ENCODE measurements at places on chromosomes 3 and 15.

GRCh38 chr3:144273601-144274000 is 302.0 kb downstream of the DIPK2A start:
- no peak for DNase-seq

- DNase-seq: no peak
Measured at GRCh38 chr15:31223478-31224350, 102.9 kb upstream of the KLF13 start.

DNA sequence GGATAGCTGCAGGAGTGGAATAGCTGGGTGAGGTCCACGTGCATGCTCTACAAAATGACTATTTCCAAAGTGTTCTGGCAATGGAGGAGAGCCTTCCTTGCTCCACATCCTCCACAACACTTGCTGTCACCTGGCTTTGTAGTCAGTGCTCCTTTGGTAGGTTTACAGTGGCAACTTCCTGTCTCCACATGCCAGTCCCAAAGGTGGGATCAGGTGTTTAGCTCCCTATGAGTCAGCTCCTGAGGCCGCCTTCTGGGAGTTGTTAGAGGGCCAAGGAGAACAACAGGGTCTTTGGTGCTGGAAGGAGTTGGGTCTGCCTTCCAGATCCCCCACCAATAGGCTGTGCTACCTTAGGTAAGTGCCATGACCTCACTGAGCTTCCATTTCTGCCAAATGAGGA is 15.3 kb upstream of the LIMD1 start:
- no peak for DNase-seq

DNA sequence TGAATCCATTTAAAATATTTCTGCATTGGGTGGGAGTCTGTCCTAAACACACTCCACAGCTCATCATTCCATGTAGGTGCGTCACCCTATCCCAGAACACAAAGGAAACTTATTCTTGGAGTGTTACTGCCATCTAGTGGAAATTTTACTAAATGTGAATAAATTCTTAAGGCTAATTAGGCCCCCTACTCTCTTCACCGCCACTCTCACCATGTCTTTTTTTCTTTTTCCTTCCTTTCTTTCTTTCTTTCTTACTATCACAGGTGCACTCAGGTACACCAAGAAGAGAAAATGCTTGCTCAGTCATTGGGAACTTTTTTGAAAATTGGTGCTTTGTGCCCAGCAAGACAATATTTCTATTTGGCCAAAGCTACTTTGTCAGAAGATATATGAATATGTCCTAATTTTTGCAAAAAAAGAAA is 26.4 kb upstream of the ATP8B4 start:
- peak; percentile 76 for DNase-seq

DNA sequence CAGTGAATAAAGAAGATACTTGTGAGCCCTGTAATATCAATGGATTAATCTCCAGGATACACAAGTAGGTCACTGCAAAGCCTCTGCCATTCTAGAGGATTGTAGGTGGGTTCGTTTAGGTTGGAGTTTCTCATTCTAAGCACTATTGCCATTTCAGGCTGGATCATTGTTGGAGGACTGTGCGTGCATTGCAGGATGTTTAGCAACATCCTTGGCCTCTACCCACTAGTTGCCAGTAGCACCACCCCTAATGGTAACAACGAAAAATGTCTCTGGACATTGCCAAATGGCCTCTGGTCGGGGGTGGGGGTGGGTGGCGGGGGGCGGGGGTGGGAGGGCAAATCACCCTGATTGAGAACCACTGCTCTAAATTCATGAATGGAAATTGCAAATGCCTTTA is 4.9 kb upstream of the IFT57 start:
- DNase-seq: no peak

DNA sequence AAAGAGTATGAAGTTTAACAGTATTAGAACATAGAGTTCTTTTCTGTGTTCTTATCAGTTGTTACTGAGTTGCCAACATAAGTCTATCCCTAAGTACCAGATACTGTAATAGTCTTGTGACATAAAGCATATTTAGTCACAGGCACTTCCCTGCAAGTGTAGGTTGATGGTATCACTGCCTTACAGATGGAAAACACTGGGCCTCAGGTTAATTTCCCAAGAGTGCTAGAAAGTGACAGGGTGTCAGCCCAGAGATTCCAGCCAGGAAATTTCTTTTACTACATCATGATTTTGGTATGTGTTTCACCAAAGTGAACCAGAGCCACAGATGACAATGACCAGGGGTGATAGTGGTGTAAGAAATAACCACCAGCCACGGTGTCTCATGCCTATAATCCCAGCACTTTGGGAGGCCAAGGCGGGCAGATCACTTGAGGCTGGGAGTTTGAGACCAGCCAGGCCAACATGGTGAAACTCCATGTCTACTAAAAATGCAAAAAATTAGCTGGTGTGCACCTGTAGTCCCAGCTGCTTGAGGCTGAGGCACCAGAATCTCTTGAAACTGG is 3.2 kb downstream of the EIF1B start:
- no peak for DNase-seq

GRCh38 chr15:94621736-94622135 is 390.4 kb downstream of the MCTP2 start:
- DNase-seq: no peak

GRCh38 chr3:194395778-194396538 is 3.1 kb downstream of the GP5 start:
- no peak for DNase-seq

GRCh38 chr3:195054311-195054710 is 216.6 kb downstream of the XXYLT1 start:
- no peak for DNase-seq

DNA sequence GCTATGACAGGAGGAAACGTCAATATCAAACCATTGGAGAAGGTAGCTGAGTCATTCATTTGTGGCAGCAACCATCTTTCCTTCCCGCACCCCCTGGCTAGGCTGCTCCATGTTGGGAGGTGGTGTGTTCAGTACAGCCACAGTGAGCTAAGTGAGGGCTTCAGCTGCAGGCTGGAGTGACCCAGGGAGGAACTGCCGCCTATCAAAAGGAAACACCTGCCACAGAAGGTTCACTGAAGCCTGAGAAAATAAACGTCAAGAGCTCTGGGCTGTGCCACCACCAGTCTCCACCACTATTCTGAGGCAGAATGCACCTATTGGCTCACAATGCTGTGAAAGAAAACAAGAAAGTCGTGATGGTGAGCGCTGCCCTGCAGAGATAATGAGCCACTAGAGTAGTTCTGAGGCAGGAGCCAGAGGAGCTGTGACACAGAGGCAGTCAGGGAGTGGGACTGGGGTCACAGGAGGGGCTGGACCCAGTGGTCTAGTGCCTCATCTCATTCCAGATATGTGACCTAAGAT is 34.8 kb upstream of the CD47 start:
- no peak for DNase-seq

DNA sequence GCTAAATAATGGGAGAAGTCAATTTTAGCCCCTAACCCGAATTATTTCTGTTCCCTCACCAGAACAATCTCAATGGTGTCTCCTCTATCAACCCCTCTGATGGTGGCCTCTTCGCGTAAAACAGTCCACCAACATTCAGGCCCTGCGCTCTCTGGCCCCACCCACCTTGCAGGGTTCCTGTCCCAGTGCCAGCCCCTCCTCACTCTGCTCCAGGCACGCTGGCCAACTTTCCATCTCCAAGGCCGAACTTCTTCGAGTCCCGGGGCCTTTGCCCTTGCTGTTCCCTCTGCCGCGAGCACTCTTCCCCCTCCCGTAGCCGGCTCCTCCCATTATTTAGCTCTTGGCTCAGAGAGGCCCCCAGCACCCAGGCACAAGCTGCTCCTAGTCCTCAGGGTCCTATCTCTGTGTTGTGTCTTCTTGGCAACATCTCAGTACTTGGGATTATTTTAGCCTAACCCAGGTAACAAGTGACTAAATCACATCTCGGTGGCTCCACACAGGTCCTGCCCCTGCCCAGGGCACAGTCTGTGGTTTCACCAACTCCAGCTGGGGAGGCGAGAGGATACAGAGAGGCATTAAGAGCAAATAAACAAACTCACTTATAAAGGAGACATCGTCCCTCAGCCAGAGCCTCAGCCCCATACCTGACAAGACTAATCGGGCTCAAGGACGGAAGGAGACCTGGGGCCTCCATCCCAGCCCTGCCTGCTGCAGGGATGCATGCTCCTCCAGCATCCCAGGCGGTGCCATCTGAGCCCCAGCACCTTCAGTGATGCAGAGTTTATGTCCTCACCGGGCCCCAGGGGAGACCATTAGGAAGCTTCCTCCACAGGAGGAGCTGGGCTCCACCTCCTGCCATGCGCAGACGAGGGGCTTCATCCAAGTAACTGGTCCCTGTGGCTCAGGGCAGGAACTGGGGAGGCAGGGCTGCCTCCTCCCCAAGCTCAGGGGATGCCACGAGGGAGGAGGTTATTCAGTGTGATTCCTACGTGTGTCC is 19.7 kb upstream of the IQSEC1 start:
- DNase-seq: no peak

DNA sequence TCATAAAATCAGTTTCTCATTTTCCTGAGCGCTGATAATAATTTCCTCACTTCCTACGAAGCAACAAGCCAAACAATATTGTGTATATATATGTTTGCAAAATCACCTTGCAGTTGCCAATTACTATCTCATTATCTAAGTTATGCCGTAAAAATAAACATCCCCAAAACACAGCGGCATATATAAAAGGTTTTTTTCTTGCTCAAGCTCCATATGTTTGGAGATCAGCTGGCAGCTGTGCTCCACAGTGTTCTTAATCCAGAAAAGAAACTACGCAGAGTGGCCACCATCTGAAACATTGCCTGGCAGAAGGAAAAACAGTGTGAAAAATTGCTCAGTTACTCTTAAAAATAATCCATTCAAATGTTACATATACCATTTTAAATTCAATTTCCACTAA is 951.4 kb downstream of the PLOD2 start:
- no peak for DNase-seq

GRCh38 chr3:112815981-112816380 is 30.7 kb downstream of the CD200R1L start:
- DNase-seq: no peak

DNA sequence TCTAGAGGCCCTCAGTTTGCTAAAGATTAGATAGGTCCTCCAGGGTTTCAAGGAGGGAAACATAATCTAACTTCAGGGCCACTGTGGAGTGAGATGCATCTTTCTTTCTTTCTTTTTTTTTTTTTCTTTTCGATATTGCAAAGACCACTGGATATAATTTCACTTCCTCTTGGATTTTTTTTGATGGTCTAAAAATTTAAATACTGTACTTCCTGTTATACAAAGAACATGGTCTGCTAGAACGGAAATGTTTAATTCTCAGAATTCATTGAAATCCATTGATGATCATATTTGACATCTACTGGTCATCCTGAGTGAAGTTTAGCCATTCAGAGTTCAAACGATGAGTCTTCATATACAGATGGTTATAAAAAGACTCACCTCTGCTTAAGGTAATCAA is 808.8 kb upstream of the LMCD1 start:
- no peak for DNase-seq

GRCh38 chr3:75075158-75075557 is 460.7 kb upstream of the CNTN3 start:
- DNase-seq: no peak

DNA sequence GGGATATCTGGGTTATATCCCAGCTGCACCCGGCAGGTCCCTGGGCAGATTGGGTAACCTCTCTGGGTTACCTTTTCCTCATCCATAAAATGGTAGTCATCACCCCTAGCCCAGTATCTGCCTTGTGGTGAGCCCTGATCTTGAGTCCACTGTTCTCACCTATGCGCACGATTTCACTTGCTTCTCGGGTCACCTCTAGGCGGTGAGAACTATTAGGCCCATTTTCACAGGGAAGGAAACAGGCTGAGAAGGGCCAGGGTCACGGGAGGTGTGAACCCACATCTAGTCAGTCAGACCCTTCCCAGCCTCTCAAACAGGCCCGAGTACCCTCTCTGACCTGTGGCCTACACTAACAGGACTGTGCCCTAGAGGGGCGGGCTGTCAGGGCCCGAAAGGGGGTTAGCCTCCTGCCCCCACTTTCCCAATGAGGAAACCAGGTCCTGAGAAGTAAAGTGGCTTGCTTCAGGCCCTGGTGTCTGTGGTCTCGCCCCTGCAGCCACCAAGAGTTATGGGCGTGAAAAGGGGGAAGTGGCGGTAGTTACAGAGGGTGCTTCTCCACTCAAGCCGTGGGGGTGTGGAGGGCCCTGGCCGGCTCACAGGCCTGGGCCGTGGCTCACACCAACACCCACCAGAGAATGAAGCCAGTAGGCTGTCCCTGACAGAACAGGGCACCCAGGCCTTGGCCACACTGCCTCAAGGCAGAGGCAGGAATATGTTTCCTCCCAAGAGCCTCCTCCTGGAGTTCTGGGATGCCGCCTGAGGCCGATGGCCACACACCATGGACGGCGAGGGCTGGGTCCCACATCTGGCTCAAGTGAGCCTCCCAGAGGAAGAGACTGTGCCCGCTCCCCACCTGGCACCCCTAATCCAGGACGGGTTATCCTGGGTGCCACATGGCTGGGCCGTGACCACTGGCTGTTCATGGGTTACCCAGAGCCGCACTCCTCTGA is 19.5 kb downstream of the PSTPIP1 start:
- no peak for DNase-seq

GRCh38 chr3:156710429-156710828 is 36.0 kb downstream of the TIPARP start:
- no peak for DNase-seq

- no peak for DNase-seq
Measured at GRCh38 chr3:176615826-176616225, 581.5 kb downstream of the TBL1XR1 start.

- no peak for DNase-seq
Measured at GRCh38 chr3:62378921-62379320, 5.6 kb upstream of the FEZF2 start.

- no peak for DNase-seq
Measured at GRCh38 chr15:92617549-92618520, 37.7 kb downstream of the FAM174B start.

GRCh38 chr15:66946578-66947164 is 118.7 kb upstream of the SMAD3 start:
- no peak for DNase-seq

DNA sequence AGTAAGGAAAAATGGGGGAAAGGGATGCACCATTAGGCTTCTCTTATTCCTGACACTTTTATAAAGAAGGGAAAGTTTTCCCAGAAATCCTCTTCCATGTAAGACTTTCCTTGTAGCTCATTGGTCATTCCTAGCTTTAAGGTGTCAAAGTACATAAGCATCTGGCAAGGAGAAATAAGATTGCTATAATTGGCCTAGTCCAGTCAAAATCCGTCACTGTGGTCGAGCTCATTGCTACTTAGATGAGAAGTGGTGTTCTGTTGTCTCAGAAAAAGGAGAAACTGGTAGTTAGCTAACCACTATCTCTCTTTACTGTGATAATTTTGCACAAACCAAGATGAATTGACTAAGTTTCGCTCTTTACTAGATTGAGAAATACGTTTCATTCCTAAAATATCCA is 370.1 kb downstream of the CNTN4 start:
- no peak for DNase-seq
